ENCODE measurements at places on chromosomes 1 and 21.

DNA sequence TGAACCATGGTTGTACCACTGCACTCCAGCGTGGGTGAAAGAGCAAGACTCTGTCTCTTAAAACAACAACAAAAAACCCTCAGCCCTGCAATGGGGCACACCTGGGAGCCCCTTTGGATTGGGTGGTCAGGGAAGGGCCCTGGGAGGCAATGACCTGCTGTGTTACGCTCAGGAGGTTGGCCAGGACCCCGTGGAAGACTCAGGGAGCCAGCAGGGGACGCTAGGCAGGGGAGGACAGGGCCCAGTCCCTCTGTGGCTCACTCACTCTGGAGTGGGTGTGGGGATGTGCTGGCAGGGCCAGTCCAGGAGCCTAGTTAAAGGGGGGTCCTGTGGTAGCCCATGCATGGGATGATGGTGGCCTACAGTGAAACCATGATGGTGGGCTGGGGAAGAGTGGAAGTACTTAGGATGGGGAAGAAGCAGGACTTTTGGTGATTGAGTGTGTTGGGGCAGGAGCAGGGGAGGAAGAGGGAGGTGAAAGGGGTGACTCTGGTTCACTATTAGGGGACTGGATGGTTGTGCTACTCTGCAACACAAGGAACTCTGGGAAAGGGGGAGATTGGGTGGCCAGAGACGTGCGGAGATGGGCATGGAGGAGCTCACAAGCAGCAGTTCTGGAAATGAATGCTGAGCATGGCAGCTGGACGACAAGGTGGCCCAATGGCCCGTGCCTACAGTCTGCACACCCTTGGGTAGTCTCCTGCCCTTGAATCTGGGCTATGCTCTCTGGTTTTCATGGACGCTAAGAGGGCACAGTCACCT, 56.3 kb upstream of the FAM20B start:
- DNase-seq, result no peak

GRCh38 chr1:31955917-31956736, 18.0 kb upstream of the PTP4A2 start:
- peak; percentile 54 for DNase-seq

GRCh38 chr1:95072117-95072516, 634 bp downstream of the ALG14 start:
- no peak for DNase-seq

GRCh38 chr1:118826669-118827068, 161.5 kb downstream of the TBX15 start:
- DNase-seq, result no peak

GRCh38 chr1:21313203-21313885, 23.1 kb upstream of the ECE1 start:
- DNase-seq, result no peak

DNA sequence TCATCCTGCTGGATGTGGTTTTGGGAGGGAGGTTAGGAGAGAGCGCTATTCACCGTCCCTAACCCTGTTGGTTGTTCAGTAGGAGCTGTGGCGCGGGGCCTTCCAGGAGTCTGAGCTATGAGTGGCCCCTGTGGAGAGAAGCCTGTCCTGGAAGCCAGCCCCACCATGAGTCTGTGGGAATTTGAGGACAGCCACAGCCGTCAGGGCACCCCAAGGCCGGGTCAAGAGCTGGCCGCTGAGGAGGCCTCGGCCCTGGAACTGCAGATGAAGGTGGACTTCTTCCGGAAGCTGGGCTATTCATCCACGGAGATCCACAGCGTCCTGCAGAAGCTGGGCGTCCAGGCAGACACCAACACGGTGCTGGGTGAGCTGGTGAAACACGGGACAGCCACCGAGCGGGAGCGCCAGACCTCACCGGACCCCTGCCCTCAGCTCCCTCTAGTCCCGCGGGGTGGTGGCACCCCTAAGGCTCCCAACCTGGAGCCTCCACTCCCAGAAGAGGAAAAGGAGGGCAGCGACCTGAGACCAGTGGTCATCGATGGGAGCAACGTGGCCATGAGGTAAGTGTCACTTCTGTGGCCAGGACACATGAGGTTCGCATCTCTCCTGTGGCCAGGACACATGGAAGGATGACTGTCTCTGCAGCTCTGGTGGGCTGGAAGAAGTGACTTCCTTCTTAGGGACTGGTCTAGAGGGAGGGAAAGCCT, 1.2 kb downstream of the ZC3H12A start:
- DNase-seq, result no peak

DNA sequence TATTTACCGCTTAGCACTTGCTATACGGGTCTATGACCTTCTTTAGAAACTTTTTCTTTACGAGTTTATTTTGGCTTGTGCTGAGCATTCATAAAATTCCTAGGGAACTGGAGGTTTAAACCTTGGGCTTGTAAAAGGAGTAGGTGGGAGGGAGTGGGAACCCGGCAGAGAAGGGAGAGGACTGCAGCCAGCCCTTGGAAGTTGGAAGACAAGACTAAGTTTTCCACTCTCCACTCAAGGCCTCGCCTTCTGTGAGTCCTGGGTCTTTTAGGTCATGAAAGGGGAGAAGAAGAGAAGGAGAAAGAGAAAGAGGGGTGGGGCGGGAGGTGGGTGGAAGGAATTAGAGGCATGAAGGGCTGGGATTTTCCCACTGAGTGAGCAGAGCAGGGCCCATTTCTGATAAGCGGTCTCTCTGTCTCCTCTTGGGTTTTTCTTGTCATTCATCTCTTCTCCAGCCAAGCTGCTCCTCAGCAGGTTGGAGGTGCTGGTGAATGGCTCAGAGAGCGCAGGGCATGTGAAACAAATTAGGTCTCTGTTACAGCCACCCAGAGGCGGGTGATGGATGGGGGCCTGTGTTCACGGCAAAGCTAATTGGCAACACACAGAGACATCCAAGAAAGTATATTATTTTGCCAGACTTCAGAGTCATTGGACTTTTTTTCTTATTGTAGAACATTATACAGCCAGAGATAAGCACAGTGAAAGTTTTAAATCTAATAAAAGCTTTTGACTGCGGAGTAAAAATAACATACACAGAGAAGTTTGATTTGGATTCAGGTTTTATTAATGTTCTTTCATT, 247.3 kb downstream of the FOXD2 start:
- no peak for DNase-seq

DNA sequence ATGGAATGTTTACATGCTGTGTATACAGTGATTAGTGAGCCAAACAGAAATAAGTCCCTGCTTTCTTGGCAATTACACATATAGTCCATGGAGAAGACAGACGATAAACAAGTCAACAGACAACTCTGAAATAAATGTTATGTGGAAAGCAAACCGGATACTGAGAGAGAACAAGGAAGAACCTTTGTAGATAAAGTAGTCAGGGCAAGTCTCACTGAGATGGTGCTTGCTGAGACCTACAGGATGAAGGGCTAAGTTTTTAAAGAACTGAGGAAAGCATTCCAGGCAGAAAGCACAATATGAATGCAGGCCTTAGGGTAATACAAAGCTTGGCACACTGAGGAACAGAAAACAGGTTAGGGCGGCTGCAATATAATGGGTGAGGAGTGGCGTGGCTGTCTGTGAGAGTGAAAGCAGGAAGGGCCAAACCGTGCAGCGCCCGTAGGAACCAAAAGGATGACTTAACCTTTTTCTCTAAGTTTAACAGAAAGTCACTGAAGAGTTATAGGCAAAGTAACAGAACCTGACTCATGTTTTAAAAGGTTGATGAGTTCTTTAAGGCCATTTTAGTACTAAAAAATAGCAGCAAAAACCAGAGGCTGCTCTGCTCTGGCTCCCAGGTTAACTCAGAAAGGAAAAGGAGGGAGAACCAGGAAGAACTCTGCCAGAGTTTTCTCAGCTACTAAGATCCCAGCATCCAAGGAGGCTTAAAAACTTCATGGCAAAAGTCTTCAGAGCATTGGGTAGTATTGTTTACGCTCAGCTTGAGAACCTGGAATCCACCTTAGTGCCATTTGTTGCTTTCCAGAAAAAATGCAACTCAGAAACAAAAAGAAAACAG, 8.7 kb upstream of the TTF2 start:
- no peak for DNase-seq

GRCh38 chr1:113744114-113744513, 15.2 kb downstream of the PHTF1 start:
- no peak for DNase-seq

- DNase-seq, result no peak
Measured at GRCh38 chr1:15764269-15764764, 5.7 kb downstream of the FBLIM1 start.

DNA sequence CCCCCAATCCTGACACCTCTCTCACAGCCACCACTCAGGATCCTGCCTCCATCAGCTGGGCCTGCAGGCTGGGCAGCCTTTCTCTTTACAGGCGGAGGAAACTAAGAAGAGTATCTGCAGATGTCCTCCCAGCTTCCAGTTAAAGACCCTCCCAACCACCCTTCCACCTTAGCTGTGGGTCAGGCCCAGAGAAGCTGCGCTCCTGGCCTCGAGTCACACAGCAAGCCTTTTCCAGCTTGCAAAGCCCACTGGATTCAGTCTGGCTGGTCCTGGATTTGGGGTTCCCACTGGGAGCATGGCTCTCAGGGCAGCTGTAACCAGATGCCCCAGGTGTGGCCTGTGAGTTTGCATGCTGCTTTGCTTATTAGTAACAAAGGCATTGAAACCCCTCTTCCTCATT, 19.9 kb downstream of the KCNQ4 start:
- no peak for DNase-seq

DNA sequence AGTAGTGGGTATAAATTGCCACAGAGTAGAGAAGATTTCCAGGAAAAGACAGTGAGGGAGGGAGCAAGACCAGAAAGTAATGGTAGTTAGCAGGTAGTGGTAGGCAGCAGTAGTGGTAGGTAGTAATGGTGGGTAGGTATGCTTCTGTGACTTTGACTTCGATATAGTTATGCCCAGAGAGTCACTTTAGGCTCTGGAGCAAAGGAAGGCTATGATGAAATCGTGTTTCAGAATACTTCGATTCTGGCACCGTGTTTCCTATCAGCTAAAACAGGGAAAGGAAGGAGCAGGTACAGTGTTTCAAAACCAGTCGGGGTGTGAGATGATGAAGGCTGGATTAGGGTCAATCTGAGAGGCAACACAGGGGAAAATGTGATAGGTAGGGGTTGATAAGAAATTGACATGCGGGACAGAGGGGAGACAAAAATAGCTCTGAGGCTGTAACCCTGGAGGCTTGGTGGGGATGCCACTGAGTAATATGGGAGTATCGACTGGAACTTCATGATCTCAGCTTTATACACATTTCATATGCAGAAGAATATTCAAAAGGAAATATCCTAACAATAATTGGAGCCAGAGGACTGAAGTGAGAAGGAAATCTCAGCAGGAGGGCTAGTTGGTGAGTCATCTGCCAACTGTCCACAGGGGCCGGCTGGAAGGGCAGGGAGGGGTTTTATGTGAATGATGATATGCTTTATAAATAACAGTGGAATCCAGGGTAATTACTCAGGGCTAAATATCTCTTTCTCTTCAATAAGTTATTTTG, 25.2 kb upstream of the TRIM45 start:
- DNase-seq, result no peak

DNA sequence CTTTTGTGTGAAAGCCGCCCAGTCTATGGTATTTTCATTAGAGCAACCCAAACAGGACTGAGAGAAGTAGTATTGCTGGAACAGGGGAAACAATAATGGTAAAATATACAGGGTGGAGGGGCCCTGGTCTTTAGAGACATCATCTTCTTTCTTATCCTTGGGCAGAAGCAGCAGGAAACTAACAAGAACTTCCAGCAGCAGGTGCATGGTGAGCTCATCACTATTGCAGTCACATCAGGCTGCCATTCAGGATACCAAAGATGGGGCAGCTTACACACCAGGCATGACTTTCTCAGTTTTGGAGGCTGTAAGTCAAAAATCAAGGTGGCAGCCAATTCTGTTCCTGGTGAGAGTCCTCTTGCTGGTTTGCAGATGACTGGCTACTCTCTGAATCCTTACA, 478.3 kb upstream of the RUNX1 start:
- no peak for DNase-seq

- DNase-seq, result no peak
Measured at GRCh38 chr21:42426876-42427480, 23.3 kb downstream of the UBASH3A start.

DNA sequence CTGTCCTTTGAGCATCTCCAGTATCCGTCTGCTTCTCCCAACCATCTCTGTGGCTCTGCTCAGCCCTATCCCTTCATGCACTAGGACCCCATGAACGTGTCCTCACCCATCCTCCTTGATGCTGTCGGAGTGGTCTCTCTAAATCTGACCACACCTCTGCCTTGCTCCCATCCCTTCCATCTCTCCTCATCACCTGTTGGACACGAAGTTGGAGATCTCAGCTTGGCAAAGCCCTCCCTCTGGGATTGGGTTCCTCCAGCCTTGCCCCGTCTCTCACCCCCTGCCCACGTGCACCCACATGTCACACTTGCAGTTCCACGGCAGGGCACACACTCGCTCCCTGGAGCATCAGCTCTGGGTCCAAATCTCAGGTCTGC, 135.7 kb downstream of the ACTL8 start:
- no peak for DNase-seq

- no peak for DNase-seq
Measured at GRCh38 chr1:66267201-66267940, 266.6 kb upstream of the SGIP1 start.

DNA sequence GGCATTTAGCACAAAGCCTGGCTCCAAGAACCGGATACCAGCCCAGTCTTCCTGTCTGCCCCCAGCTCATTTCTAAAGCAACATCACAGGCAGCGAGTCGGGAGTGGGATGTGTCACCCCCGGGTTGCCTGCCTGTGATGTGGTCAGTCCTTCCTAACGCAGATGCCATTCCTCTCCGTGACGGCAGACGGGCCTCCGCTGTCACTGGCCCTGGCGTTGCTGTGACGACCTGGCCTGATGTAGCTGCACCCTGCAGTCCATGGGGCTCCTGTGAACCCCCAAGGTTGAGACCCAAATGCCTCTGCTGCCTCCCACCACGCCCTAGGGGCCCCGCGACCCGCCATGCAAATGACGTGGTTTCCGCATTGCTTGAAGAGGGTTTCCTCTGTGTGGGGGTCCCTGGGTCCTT, 12.3 kb downstream of the TNFRSF1B start:
- DNase-seq, result peak; percentile 78

Data from stimulated activated CD4-positive, alpha-beta T cell treated with anti-CD3 and anti-CD28 coated beads, TNF-alpha, amount 100 ng/mL, for 1 hour (primary cell).